ENCODE measurements at places on chromosomes 16 and 17.

DNA sequence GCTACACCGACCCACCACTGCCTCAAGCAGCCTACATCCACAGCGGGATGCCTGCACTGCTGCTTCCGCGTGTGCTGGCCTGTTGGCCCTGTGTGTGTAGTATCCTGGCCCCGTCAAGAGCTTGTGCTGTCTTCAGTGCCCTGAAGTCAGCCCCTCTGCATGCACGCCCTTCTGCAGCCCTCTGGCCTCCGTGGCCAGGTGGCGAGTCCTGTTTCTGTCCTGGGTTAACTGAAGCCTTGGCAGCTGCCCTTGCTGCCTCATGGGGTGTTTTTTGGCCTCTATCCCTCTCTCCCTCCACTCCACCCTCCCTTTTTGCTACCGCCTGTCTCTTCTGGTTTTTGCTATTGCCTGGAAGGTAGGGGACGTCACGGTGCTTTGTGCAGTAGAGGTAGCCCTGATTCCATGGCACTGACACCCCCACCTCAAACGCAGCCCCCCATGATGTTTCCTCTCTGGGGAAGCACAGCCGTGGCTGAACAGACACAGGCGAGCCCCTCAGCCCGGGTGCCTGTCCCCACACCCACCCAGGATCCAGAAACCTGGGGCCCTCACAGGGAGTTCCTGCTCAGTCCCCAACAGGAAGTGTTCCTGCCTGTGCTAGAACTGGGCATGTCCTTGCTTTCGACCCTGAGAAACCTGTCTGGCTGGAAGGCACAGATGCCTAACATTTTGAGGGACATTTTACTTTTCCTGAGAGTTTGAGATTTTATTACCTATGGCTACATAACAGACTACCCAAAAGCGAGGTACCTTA is 18.8 kb upstream of the AMZ2 start:
- no peak for DNase-seq

GRCh38 chr17:67585077-67585602 is 132.6 kb upstream of the NOL11 start:
- no peak for DNase-seq

- no peak for DNase-seq
These were observed 176.3 kb downstream of the HS3ST3A1 start for GRCh38 chr17:13425390-13425789.

GRCh38 chr17:72826602-72827001 is 265.9 kb downstream of the SLC39A11 start:
- no peak for DNase-seq

DNA sequence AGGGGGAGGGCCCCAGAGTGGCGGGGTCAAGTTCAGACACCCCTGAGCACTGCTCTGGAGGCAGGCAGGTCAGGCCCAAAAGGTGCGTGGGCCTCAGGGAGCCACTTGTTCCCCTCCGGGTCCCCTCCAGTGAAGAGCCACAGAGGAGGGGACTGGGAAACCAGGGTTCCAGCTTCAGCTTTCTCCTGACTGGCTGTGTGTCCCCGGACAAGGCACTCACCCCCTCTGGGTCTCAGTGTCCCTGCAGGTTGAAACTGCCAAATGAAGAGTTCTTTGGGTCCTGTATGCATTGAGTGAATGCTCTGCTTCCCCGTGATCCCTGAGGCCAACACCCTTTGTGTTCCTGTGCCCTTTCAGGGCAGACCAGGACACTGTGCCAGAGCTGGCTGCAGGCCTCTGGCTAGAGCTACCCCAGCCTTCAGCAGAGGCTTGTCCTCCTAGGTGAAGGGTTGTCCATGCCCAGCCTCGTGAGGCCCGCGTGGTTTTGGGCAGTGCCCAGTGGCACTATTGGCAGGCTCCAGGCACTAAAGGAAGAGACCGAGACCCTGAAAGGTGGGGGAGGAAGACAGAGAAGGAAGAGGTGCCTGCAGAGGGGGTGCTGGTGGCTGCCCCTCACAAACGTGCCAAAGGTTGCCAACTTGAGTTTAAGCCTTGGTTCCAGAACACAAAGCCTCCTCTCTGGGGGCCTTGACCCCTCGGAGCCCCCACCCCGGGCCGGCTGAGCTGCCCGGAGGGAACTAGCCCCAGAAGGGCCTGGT is 13.3 kb upstream of the WNT3 start:
- DNase-seq: no peak

DNA sequence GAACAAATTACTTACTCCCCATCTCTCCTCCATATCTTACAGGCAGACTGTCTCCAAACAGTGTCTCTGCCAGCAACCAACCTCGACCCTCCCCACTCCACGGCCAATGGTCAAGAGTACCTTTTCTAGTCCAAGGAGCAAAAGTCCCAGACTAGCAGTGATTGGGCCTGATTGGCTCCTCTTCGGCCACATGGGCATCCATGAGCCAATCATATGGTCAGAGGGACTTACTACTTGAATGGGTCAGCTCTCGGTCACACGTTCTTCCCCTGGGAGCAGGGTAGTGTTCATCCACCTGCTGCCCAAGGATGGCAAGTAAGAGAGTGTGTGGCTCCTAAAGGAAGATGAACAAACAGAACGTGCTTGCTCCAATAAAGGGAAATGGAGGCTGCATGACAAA is 84.6 kb downstream of the C16orf78 start:
- no peak for DNase-seq

GRCh38 chr17:68293490-68294195 is 2.3 kb downstream of the ARSG start:
- DNase-seq: no peak

- no peak for DNase-seq
These were observed 169.8 kb upstream of the SDK2 start for GRCh38 chr17:73814075-73814474.

DNA sequence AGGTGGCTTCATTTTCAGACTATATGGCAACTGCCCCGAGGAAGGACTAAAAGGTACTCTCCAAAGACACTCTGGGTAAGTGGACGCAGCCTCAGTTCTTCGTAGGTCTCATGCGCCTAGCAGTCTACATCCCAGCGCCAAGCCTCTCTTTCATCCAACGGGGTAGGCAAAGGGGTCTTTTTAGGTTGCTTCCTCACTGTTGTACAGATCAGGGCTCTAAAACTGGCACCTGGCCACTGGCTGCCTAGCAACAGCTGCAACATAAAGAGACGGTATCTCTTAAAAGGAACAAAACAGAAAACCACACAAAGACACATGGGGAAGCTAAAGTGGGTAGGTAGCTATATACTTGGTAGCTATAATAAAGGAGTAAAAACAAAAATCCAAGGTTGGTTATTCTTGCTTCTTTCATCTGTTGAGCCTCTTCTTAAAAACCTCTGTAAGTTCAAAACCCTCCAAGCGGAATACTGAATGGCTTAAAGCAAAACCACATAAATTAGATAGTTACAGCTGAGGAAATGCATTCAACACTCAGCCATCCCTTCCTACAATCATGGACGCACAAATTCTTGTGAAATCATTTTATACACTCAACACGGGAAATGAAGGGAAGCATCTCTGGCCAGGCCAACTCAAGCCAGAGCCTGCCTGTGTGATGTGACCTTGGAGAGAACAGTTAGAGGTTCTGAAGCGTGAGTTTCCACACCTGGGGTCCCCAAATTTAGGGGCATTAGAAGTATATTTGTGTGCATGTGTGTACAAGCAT is 22.7 kb downstream of the CYTH1 start:
- no peak for DNase-seq

GRCh38 chr16:74771656-74772315 is 2.8 kb downstream of the FA2H start:
- no peak for DNase-seq

DNA sequence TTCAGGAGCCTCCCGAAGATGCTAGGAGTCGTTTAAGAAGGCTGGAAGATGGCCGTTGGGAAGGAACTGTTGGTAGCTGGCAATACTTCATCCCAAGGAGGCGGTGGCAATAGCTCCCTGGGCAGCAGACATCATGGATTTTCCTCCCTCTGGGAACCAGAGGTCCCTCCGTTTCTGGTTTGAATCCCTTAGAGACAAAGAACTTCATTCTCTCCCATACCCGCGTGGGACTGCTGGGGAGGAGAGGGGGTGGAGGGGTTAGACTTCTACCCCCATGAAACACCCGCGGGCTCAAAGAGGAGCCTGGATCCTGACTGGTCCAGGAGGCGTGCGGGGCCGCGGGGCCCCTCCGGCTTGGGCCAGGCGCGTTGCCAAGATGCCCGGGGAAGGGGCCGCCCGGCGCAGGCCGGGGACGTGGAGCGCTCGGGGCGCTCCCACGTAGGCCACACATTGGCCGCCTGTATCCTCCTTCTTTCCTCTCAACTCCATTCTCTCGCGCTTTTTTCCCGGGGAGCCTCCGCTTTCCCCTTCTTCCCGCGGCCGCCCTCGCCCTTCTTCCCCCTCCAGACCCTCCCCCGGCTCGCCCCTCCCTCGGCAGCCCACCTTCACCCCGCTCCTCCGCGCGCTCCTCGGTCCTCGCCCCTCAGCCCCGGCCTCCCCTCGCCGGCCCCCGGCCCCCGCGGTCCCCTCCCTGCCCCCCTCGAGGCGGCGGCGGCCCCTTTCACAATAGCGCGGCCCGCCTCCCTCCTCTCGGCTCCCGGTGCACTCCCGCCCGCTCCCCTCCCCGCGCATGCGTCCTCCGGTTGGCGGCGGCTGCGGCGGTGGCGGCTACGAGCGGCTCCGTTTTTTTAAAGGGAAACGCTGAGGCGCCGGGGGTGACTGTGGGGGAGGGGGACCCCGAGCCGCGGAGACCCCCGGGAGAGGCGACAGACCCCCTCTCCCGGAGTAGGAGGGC is at the start of gene MSL1:
MSL1 (plus strand) TSS at position 791 of the 955 bp plus-strand sequence. CDS start 642 bp downstream, outside the sequence.
- DNase-seq: peak; percentile 87

DNA sequence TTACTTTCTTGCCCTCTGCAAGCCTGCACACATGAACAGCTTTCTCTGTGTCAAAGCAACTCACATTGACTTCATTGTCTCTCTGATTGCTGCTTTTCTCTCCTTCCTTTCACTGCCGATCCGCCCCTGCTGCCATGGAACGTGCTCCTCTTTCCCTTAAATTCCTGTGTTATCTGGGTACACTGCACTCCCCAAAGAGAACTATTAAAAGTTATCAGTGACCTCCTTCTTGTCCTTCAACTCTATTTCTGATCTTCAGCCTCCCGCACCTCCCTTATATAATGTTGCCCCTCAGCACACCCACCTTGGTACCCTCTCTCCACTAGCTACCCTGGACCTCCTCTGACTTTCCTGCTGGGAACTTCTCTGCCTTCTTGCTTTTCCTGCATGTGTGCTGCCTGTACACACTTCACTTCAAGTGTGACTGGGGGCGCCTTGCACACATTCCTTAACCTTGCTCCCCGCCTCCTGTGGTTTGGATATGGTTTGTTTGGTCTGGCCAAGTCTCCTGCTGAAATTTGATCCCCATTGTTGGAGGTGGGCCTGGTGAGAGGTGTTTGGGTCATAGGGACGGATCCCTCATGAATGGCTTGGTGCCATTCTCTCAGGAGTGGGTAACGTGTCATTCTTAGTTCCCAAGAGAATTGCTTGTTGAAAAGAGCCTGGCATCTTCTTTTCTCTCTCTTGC is 26.7 kb upstream of the PMP22 start:
- DNase-seq: no peak

DNA sequence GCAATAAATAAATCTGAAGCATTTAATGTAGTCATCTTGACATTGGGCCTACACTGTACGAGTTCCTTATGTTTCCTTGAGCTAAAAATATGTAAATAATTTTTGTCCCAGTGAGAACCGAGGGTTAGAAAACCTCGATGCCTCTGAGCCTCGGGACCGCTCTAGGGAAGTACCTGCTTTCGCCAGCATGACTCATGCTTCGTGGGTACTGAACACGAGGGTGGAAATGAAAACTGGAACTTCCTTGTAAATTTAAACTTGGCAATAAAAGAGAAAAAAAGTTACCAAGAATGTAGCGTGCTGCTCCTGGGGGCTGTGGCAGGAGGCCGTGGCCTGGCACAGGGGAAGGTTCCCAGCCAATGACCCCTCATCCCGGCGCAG is 74.1 kb downstream of the SOCS1 start:
- no peak for DNase-seq

DNA sequence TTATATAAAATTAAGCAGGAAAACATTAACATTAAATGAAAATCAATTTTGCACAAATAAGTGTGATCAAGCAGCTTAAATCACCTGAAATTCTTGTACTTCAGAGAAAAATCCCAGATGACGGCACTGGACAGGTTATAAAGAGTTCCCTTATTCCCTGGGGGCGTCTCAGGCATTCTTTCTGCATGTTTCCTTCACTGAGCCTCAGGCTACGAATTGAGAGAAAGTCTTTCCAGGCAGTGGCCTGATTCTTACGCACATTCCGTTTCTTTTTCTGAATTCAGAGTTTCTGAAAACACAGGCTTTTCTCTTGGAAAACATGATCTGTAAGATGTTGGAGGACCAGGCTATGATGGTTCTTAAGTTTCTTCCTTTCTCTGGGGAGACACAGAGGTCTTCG is 22.1 kb upstream of the PITPNM3 start:
- DNase-seq: no peak

GRCh38 chr17:3804503-3804931 is 3.5 kb upstream of the ITGAE start:
- DNase-seq: no peak

DNA sequence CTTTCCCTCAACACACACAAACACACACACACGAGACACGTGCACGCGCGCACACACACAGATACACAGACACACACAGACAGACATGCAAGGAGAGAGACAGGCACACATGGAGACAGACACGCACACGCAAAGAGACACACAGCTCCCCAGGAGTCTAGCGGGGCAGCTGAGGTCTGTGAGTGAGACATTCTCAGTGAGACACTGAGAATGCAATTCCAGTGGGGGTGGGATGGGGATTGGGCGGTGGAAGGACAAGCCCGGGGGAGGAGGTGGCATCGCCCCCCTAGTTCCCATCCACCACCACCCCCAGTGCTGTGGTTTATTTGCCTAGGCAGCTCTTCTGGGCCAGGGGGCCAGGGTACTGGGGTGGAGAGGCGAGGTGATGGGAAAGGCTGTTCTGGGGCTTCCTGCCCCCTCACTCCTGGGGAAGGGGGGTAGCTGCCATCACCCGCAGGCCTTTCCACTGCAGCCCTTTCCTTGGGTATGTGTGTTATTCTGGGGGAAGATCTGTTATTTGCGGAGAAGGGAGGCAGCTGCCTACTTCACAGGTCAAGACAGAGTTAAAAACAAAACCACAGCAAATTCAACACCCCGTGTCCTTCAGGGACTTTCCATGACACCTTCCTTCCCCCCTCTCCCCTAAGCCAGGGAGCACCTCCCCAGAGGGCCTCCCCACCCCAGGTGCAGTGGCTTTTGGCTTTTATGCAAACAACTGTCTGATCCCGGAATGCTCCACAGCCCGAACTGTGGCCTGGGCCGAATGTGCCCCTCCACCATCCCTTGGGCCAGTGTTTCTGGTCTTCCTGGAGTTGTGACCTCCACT is 18.0 kb downstream of the GRB7 start:
- no peak for DNase-seq

GRCh38 chr16:69787883-69788282 is 25.8 kb downstream of the WWP2 start:
- no peak for DNase-seq

GRCh38 chr17:4326112-4326511 is 40.4 kb downstream of the UBE2G1 start:
- DNase-seq: no peak

DNA sequence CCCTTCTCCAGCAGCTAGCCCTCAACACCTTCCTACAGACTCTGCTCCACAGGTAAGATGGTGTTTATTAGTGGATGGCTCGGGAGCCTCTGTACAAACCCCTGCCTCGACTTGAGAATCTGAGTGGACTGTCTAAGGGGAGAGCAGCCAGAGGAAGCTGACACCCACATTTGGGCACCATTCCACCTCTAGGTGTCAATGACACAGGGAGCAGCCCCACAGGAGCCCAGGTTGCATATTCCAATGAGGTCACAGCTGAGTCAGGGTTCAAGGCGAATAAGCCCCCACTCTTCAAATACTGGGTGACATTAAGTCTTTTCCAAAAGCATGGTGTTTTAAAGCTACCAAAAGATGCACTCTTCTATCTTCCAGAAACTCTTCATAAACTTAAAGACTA is 31.9 kb downstream of the RANBP10 start:
- no peak for DNase-seq

GRCh38 chr17:39927929-39928857 is 661 bp downstream of the LRRC3C start:
- no peak for DNase-seq

All from liver (tissue), 10 donors.